Activated CD8-positive, alpha-beta memory T cell treated with anti-CD3 and anti-CD28 coated beads, Interleukin-2, amount 10 ng/mL, durations not matched to agents 7 days and 5 days (primary cell): ENCODE measurements at places on chromosomes 4 and X. TPM values are rescaled to one million over a fixed set of nuclear protein-coding genes. Genes with fewer than 3 reads are reported as not detected.

The GYPB gene
- total RNA-seq, result 0.70 TPM

The HMGB3 gene
- total RNA-seq, result 47.3 TPM

GRCh38 chr4:108172753-108173598 is 4.2 kb upstream of the LEF1 start:
- H3K27ac ChIP-seq, result peak overlapping the region; percentile 75
- no peaks in the 10 kb centered on the region for H3K36me3 ChIP-seq
- H3K4me1 ChIP-seq, result peaks cover 34% of the 10 kb centered on the region
- peaks cover 63% of the 10 kb centered on the region for H3K27me3 ChIP-seq
- DNase-seq, result peak; percentile 58
- peak overlapping the region; percentile 79 for H3K4me3 ChIP-seq

The ITM2A gene
- 93.9 TPM for total RNA-seq

The SATL1 gene
- total RNA-seq, result not detected

- peak overlapping the region; percentile 43 for H3K4me3 ChIP-seq
- peak overlapping the region; percentile 80 for H3K27ac ChIP-seq
- H3K36me3 ChIP-seq, result peaks cover 47% of the 10 kb centered on the region
These were observed 9.9 kb downstream of the TNIP2 start for GRCh38 chr4:2745981-2746806.

The TMEM47 gene
- not detected for total RNA-seq

The TEX13D gene
- total RNA-seq, result not detected

- peaks cover 16% of the 10 kb centered on the region for H3K4me1 ChIP-seq
- no peak overlapping the region for H3K4me3 ChIP-seq
- DNase-seq, result no peak
- peaks cover 2% of the 10 kb centered on the region for H3K27me3 ChIP-seq
- H3K36me3 ChIP-seq, result no peaks in the 10 kb centered on the region
- no peak overlapping the region for H3K27ac ChIP-seq
These were observed 51.9 kb upstream of the LAS1L start for GRCh38 chrX:65586491-65586890.

GRCh38 chr4:71377561-71377960 is 38.7 kb downstream of the SLC4A4 start:
- no peak for DNase-seq
- no peak overlapping the region for H3K4me3 ChIP-seq
- no peaks in the 10 kb centered on the region for H3K4me1 ChIP-seq

GRCh38 chr4:107066621-107067020 is 30.5 kb upstream of the DKK2 start:
- no peak overlapping the region for H3K27ac ChIP-seq
- no peaks in the 10 kb centered on the region for H3K4me1 ChIP-seq
- H3K36me3 ChIP-seq, result no peaks in the 10 kb centered on the region
- DNase-seq, result no peak

The MND1 gene
- total RNA-seq, result 33.6 TPM

GRCh38 chr4:110415041-110415440 is 60.9 kb upstream of the ENPEP start:
- no peaks in the 10 kb centered on the region for H3K4me1 ChIP-seq
- DNase-seq, result no peak
- peaks cover 4% of the 10 kb centered on the region for H3K27me3 ChIP-seq
- H3K4me3 ChIP-seq, result no peak overlapping the region

The SEC24B gene
- 22.0 TPM for total RNA-seq

GRCh38 chrX:105972690-105973386 is 65.7 kb downstream of the SERPINA7 start:
- no peaks in the 10 kb centered on the region for H3K4me1 ChIP-seq
- H3K4me3 ChIP-seq, result no peak overlapping the region
- H3K36me3 ChIP-seq, result no peaks in the 10 kb centered on the region
- no peaks in the 10 kb centered on the region for H3K27me3 ChIP-seq
- no peak overlapping the region for H3K27ac ChIP-seq

- DNase-seq, result no peak
- no peak overlapping the region for H3K27ac ChIP-seq
- peaks cover 58% of the 10 kb centered on the region for H3K4me1 ChIP-seq
- H3K27me3 ChIP-seq, result peaks cover 25% of the 10 kb centered on the region
- H3K4me3 ChIP-seq, result no peak overlapping the region
These were observed 3.6 kb upstream of the STBD1 start for GRCh38 chr4:76302826-76303438.

DNA sequence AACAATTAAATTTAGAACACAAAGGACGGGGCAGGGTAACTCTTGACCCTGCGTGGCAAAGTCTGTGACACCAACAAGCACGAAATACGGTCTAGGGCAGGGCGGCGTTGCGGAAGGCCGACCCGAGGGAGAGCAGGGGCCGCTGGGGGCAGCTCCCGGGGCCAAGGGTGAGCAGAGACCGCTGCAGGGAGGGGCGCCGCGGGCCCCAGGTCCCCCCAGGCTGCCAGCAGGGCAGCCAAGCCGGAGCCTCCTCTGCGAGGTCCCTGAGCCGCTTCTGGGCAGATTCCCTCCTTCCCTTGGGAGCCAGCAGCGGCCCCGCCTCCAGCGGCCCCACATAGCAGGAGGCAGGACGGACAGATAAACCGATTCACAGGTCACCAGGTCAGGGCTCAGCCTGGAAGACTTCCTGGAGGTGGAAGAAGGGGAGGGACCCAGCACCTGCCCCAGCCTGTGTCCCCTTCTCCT is 90.2 kb downstream of the FAM53A start:
- H3K36me3 ChIP-seq, result no peaks in the 10 kb centered on the region
- no peak overlapping the region for H3K27ac ChIP-seq
- H3K4me1 ChIP-seq, result no peaks in the 10 kb centered on the region
- no peak for DNase-seq

DNA sequence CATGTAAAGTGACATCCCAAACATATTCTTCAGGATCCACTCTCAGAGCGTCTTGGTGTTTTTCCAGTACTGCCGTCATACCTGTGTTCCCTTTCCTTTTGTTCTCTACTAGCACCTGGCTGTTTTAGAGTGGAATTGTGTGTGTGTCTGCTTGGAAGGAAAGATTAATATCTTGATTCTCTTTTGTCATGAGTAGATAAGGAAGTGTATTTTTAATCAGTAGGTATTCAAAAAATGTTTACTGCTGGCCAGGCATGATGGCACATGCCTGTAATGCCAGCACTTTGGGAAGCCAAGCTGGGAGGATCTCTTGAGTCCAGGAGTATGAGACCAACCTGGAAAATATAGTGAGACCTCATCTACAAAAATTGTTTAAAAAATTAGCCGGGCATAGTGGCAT is 198.8 kb downstream of the CBR4 start:
- peaks cover 45% of the 10 kb centered on the region for H3K27me3 ChIP-seq
- no peaks in the 10 kb centered on the region for H3K4me1 ChIP-seq
- no peak overlapping the region for H3K4me3 ChIP-seq
- H3K27ac ChIP-seq, result no peak overlapping the region

DNA sequence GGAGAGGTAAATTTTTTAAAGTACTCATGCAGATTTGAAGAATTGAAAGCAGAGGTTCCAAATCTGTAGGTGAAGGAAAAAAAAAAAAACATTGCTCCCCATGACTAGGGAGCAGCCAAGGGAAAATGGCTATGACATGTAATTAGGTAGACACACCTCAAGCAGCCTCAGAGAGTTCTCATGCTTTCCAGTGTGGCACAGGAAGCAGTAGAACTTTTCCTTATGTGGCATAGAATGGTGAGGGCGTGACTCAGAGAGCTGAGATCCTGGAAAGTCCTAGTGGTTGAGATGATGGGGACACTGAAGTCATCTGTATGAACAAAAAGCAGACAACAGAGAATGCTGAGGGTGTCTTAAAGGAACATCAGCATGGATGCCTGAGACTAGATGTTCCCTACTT is 148.6 kb upstream of the NWD2 start:
- no peaks in the 10 kb centered on the region for H3K4me1 ChIP-seq
- H3K27me3 ChIP-seq, result no peaks in the 10 kb centered on the region
- no peaks in the 10 kb centered on the region for H3K36me3 ChIP-seq
- no peak overlapping the region for H3K27ac ChIP-seq
- H3K4me3 ChIP-seq, result no peak overlapping the region

DNA sequence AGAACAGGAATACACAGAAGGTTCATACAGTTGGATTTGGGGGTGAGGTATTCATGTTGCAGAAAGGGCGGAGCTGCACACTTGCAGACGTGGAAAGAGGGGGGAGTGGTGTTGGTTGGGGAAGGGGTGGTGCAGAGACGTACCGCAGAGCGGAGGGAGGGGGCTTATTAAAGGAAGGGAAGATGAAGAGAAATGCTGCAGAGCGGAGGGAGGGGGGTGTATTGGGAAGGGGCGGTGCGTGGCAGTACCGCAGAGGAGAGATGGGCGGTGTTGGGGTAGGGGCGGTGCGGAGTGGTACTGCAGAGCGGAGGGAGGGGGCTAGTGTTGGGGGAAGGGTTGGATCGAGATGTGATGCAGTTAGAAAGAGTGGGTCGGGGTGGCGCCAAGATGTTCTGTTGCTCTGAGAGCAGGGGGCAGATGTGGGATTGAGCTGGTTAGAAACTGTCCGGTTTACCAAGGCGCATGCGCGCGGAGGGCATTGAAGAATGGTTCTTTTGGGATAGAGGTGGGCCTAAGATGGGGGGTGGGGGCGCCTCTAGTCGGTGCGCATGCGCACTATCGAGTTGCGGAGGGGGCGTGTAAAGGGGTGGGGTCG is 900 bp downstream of the TRO start:
- peaks cover under 1% of the 10 kb centered on the region for H3K27me3 ChIP-seq
- DNase-seq, result peak; percentile 62
- peak overlapping the region; percentile 82 for H3K4me3 ChIP-seq
- H3K36me3 ChIP-seq, result no peaks in the 10 kb centered on the region

- H3K4me1 ChIP-seq, result peaks cover 3% of the 10 kb centered on the region
- H3K27ac ChIP-seq, result peak overlapping the region; percentile 18
- no peak for DNase-seq
- H3K4me3 ChIP-seq, result peak overlapping the region; percentile 12
- no peaks in the 10 kb centered on the region for H3K27me3 ChIP-seq
These were observed 89.7 kb downstream of the SYTL5 start for GRCh38 chrX:38095971-38096529.

The UGT2B10 gene
- not detected for total RNA-seq

- H3K27me3 ChIP-seq, result no peaks in the 10 kb centered on the region
- DNase-seq, result no peak
- no peak within 1 kb of the TSS for H3K4me3 ChIP-seq
- no peak within 1 kb of the TSS for H3K27ac ChIP-seq
- no peaks in the 10 kb centered on the region for H3K4me1 ChIP-seq
These were observed at the start of gene DCAF12L1 for GRCh38 chrX:126552313-126553022. TSS of gene DCAF12L1 (minus strand) at chrX:126552814. CDS start at chrX:126552608, 206 bp downstream.
